ENCODE measurements at places on chromosomes 13 and 19. TPM values are rescaled to one million over a fixed set of nuclear protein-coding genes. Genes with fewer than 3 reads are reported as not detected.

The C19orf73 gene
- total RNA-seq: 1.2 TPM

The HCN2 gene
- 0.25 TPM for total RNA-seq

The LGALS4 gene
- not detected for total RNA-seq

The TSSK6 gene
- 2.0 TPM for total RNA-seq

The TICAM1 gene
- 2.8 TPM for total RNA-seq

The WDR62 gene
- total RNA-seq: 16.3 TPM

The SRRM5 gene
- total RNA-seq: not detected

The MAP2K7 gene
- 13.4 TPM for total RNA-seq

The STRN4 gene
- 54.5 TPM for total RNA-seq

The SIGLEC8 gene
- not detected for total RNA-seq

The CEACAM7 gene
- not detected for total RNA-seq

The C13orf42 gene
- total RNA-seq: not detected

The CCL25 gene
- total RNA-seq: not detected

The TINCR gene
- total RNA-seq: 0.22 TPM

The TBC1D4 gene
- 14.1 TPM for total RNA-seq

The BSPH1 gene
- not detected for total RNA-seq

The LIG1 gene
- 19.1 TPM for total RNA-seq

The ZNF665 gene
- total RNA-seq: 4.4 TPM

The C19orf67 gene
- not detected for total RNA-seq

The LILRA1 gene
- not detected for total RNA-seq

The SLC1A6 gene
- total RNA-seq: under 0.01 TPM

The LRP3 gene
- total RNA-seq: 35.2 TPM

The SULT2B1 gene
- total RNA-seq: not detected

The CGB8 gene
- total RNA-seq: not detected

The SHISA7 gene
- not detected for total RNA-seq

The ISOC2 gene
- 63.2 TPM for total RNA-seq

The CBARP gene
- 4.6 TPM for total RNA-seq

The ALDH16A1 gene
- total RNA-seq: 53.8 TPM

The WDR87 gene
- not detected for total RNA-seq

The DENND1C gene
- not detected for total RNA-seq

The KIR2DL3 gene
- not detected for total RNA-seq

The ANGPTL8 gene
- total RNA-seq: not detected

The IGFL3 gene
- not detected for total RNA-seq

The ZNF83 gene
- total RNA-seq: 66.4 TPM

The CASP14 gene
- not detected for total RNA-seq

The APLP1 gene
- total RNA-seq: 6.7 TPM

The SLITRK5 gene
- under 0.01 TPM for total RNA-seq

The FPR3 gene
- total RNA-seq: not detected

The RNF225 gene
- total RNA-seq: not detected

Data from uterine smooth muscle cell (primary cell).